ENCODE measurements at places on chromosomes 5 and 9.

GRCh38 chr5:56105511-56106291 lies 110.9 kb upstream of the IL6ST start:
- DNase-seq = no peak

- DNase-seq = no peak
Measured at GRCh38 chr9:18296702-18297055, 177.3 kb upstream of the ADAMTSL1 start.

DNA sequence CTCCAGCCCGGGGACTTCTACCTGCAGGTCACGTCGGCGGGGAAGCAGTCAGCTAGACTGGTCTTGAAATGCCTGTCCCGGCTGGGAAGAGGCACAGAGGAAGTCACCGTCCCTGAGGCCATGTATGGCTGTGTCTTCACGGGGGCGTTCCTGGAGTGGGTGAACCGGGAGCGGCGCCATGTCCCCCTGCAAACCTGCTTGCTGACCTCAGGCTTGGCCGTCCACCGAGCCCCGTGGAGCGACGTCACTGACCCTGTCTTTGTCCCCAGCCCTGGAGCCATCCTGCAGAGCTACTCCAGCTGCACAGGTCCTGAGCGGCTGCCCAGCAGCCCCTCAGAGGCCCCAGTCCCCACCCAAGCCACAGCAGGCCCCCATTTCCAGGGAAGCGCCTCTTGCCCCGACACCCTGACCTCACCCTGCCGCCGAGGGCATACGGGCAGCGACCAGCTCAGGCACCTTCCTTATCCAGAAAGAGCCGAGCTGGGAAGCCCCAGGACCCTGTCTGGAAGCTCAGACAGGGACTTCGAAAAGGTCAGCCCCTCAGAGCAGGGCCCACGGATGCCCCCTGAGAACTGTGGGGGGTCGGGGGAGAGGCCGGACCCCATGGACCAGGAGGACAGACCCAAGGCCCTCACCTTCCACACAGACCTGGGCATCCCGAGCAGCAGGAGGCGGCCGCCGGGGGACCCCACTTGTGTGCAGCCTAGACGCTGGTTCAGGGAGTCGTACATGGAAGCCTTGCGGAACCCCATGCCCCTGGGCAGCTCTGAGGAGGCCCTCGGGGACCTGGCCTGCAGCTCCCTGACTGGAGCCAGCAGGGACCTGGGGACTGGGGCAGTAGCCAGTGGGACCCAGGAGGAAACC lies 47.8 kb downstream of the PLEKHG4B start:
- DNase-seq = no peak

GRCh38 chr5:158154226-158155005 lies 295.5 kb upstream of the CLINT1 start:
- DNase-seq = no peak

- DNase-seq = no peak
Measured at GRCh38 chr5:61423487-61424145, 91.6 kb downstream of the ZSWIM6 start.

GRCh38 chr5:89071101-89071940 lies 188.3 kb upstream of the MEF2C start:
- no peak for DNase-seq

DNA sequence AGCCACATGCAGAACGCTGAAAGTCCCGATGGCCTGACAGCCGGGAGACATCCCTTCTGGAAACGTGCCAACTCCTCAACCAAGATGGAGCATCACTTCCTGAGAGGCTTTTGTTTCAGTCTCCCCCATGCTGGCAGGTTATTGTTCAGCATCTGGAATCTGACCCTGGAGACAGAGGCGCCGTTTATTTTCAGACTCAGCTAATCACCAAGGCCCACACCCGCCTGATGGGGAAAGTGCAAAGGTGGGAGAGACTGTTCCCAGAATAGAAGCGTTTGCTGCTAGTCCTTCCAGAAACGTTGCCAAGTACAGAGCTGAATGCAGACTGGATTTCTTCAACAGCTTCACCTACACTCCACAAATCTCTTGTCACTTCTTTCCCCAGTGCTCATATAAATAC lies 41.8 kb upstream of the S1PR3 start:
- DNase-seq = no peak

DNA sequence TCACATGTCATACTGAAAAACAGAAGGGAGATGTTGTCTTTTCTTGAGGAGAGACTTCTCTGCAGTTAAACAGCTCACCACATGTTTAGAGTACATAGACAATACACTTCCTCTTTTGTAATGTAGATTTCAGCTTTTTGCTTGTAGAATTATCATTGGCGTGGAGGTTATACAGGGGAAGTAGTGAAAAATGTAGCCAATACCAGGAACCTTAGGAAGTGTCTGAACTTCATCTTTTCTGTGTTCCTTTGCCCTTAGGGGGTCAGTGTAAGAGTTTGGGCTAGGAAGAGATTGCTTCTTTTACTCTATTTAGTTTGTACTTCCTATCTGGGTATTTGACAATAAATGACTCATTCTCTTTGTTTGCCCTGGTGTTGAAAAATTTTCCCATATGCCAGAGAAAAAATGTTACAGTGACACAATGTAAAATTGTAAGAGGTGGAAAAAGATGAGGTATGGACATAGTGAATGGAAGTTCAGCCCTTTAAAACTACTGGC lies 21.0 kb upstream of the CDKN2B start:
- DNase-seq = no peak

DNA sequence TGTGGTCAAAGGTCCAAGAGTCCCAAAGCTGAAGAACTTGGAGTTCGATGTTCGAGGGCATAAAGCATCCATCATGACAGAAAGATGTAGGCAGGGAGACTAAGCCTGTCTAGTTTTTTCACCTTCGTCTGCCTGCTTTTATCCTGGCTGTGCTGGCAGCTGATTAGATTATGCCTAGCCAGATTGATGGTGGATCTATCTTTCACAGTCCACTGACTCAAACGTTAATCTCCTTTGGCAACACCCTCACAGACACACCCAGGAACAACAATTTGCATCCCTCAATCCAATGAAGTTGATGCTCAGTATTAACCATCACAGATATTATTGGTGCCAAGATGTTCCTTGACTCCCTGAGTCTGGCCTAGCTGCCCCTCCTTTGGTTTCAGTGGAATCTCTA lies 530.8 kb upstream of the CLINT1 start:
- DNase-seq = no peak

DNA sequence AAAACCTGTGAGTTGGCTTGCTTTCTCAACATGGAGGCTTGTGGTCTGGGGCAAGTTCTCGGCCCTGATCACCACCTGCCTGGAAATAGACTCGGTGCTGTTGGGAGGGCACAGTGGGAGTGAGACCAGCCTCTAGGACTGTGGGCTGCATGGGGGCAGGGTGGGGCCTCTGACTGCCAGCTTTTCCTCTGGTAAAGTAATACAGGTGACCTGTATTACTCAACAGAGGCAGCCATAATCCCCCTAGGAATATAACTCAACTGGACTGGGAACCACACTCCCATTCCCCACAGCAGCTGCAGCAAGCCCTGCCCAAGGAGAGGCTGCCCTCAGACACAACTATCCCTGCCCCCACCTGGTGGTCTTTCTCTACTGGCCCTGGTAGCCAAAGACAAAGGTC lies 72.8 kb downstream of the C9orf153 start:
- DNase-seq = no peak

GRCh38 chr5:5340206-5340729 lies 82.2 kb upstream of the ICE1 start:
- DNase-seq = no peak

GRCh38 chr5:78295035-78295961 lies 800 bp upstream of the AP3B1 start:
- peak; percentile 6 for DNase-seq

- no peak for DNase-seq
Measured at GRCh38 chr5:170053896-170054295, 51.8 kb upstream of the FOXI1 start.

- DNase-seq = no peak
Measured at GRCh38 chr5:171714261-171714660, 71.4 kb upstream of the SMIM23 start.

DNA sequence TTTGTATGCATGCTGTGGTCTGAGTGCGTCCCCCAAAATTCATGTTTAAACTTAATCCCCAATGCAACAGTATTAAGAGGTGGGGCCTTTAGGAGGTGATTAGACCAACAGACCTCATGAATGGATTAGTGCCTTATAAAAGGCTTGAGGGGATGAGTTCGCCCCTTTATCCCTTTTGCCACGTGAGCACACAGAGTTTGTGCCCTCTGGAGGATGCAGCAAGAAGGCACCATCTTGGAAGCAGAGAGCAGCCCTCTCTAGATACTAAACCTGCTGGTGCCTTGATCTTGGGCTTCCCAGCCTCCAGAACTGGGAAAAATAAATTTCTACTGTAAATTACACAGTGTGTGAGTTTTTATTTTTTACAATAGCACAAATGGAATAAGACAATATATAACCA lies 177.1 kb upstream of the SPRY4 start:
- DNase-seq = no peak

GRCh38 chr9:107340920-107341632 lies 58.0 kb downstream of the RAD23B start:
- DNase-seq = peak; percentile 73

GRCh38 chr5:29993286-29993685 lies 1200.2 kb upstream of the CDH6 start:
- no peak for DNase-seq

DNA sequence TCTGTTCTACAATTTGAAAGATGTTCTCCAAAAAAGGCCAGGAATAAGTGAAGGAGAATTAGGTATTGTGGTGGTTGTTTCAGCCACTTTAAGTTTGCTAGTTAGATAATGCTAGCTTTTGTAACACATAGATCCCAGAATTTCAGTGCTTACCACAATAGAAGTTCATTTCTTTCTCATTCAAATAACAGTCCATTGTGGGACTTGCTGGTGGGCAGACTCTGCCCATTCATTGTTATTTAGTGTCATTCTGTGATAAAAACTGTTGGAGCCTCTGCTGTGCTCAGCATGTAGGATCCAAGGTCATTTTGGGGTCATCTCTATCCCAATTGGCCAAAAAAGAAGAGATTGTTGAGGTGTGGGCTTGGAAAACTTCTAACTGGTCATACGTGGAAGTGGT lies 106.8 kb downstream of the CCDC192 start:
- no peak for DNase-seq

- no peak for DNase-seq
Measured at GRCh38 chr9:75939536-75940111, 49.2 kb downstream of the PCSK5 start.

- DNase-seq = no peak
Measured at GRCh38 chr5:130975847-130976246, 189.2 kb downstream of the HINT1 start.

DNA sequence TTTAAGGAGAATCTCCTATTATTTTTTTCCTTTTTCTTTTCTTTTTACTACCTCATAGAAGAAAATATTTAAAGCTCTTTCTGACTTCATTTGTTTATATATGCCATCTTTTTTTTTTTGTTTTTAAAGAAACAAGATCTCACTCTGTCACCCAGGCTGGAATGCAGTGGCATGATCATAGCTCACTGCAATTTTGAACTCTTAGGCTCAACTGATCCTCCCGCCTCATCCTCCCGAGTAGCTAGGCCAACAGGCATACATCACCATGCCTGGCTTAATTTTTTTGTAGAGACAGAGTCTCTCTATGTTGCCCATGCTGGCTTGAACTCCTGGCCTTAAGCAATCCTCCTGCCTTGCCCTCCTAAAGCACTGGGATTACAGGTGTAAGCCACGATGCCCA lies 59.5 kb downstream of the LNPEP start:
- no peak for DNase-seq

DNA sequence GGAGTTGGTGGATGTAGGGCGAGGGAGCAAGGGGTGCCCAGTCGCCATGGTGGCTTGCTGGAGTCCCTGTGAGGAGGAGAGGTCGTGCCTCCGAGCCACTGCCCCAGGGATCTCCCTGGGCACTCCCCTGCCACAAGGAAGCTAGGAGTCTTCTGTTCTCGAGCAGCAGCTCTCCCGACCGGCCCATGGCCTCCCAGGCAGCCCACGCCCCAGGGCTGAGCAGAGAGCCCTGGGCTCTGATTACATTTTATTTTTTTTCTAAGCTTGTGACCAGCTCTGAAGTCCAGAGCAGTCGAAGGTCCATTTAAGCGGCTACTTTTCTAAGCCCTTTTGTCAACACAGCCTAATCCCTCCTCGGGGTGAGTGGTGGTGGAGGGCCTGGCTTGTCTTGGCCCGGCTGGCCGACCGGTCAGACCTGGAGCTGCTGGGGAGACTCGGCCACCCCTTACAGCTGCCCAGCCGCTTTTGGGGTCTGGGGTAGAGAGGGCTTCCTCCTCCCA lies 2.1 kb downstream of the RXRA start:
- DNase-seq = no peak

- DNase-seq = no peak
Measured at GRCh38 chr9:128819716-128820664, 1.7 kb downstream of the ENDOG start.

DNA sequence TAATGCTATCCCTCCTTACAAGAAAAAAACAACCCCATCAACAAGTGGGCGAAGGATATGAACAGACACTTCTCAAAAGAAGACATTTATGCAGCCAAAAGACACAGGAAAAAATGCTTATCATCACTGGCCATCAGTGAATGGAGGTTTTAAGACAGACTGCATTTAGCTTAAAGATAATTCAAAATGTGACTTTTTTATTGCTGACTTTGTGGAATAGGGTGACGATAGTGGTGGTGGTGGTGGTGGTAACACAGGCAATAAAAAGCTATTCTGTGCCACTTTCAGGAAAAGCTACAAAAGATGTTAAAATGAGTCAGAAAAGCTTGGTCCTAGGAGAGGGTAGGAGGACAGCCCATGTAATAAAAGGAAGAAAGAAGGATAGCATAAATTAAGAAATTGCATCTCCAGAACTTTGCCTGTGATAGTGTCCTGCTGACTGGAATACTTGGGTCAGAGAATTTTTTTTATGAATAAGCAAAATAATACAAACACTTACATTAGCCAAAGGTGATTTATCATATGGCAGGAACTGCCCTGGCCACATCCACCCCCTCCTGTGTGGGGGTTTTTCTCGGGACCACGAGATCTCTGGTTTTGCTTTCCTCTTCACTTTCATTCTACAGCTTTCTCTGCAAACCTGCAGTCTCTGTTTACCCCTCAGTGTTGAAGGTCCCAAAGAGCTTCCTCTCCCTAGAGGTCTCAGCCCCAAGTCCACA lies 186.7 kb downstream of the DRD1 start:
- no peak for DNase-seq

- no peak for DNase-seq
Measured at GRCh38 chr9:131661568-131662288, 78.1 kb downstream of the RAPGEF1 start.

Data from NCI-H2107 (cell line).